Smooth muscle cell of the brain vasculature (primary cell): ENCODE measurements at places on chromosomes 3 and 15.
A peak's percentile ranks its signal among the peaks of the same experiment; 100 is the strongest.

- no peak for DNase-seq
Observed at GRCh38 chr15:59168536-59168935, 38.1 kb upstream of the LDHAL6B start.

DNA sequence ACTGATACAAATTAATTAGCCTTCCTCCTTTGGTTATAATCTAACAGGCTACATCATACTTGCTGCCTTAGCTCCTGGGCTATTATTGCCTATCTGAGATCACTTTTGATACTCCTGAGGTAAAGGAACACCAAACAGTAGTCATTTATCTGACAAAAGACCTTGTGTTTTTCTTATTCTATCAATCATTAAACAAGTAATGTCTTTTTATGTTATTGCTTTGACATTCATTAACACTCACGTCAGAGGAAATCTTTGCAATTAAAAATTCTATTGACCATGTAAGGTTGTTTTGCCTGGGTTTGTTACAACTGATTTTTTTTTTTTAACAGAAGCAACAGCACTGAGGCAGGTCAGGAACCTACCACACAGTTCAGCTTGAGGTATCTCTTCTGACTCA, 366.3 kb downstream of the MECOM start:
- DNase-seq: no peak

DNA sequence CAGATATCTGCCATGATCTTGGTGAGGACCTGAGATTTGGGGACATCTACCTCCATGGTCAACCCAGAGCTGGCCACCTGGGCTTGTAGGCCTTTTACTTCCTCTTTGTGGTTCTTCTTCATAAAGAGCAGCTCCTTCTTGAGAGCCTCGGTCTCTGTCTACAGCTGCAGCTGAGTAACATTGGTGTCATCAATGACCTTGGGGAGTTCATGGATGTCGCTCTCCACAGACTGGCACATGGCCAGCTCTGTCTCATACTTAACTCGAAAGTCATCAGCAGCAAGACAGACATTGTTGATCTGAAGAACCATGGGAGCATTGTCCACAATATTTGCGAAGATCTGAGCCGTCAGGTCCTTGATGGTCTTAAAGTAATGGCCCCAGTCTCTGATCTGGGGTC, 15.7 kb upstream of the RASA2 start:
- DNase-seq: no peak

DNA sequence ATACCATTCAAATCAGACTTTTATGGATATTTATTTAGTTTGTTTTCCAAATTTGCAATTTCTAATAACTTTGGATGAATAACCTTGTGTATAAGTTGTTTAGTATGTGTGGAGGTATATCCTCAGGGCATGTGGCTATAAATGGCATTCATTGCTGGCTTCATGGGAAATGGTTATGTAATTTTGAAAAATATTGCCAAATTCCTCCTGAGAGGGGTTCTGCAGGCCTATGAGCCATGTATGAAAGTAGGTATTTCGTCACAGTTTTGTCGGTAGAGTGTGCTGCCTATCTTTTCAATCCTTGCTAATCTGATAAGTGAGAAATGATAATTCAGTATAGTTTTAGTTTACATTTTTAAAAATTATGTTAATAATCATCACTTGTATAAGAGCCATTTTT, 256.4 kb upstream of the ZNF385D start:
- DNase-seq: no peak

DNA sequence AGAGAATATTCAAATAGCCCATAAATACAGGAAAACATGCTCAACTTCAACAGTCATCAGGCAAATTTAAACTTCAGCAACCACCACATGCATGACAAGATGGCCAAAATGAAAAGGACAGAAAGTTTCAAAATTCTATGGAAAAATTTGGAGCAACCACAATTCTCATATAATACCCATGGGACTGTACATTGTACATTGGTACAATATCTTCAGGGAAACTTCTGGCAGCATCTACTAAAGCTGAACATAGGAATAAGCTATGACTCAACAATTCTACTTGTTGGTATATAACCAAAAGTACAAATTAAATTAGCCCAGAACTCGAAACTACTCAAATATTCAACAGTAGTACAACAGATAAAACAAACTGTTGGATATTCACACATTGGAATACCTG, 847.6 kb downstream of the TBL1XR1 start:
- DNase-seq: no peak

DNA sequence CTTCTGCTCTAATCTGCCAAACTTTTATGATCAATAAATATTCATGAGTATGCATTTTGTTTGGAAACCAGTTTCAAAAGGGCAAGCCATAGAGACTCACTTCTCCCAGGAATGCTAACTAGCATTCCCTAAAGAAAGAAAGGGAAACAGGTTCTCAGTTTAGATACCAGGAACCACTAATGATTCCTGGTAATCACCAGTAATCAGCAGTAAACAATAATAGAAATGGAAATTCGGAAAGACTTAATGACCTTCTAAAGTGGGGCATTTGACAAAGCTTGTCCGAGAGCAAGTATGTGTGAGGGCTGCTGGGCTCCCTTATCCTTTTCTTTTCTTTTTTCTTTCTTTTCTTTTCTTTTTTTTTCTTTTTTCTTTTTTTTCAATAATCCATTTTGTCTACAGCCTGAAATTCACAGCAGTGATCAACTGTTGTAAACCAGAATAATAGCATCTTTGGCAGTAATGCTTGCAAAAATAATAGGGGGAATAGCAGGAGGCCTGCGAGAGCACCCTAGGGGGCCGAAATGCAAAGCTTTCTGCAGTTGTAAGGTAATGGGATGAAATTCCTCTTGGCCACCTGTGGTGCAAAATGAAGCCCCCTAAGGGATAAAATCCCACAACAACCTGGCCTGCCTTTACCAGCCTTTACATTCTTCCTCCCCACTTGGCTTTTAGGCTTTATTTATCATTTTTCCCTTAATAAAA, 253.2 kb downstream of the ZPLD1 start:
- DNase-seq: no peak

- no peak for DNase-seq
Observed at GRCh38 chr15:86762874-86763273, 683.2 kb downstream of the AGBL1 start.

DNA sequence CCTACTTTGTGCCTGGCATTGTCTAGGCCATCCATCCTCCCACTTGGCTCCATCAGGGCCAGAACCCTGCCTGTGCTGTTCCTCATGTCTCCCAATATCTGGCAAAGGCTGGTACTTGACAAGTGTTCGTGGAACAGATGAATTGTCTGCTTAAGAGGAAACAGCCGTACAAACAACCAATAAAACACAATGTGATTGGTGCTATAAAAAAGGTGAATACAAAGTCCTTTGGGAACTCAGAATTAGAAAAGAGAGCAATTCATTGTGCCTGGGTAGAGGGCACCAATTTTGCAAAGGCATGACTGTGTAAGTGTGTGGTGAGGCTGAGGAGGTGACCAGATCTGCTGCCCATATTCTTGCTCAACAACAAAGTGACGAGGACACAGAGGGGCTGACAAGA, 164.5 kb upstream of the PPP2R3A start:
- DNase-seq: no peak

DNA sequence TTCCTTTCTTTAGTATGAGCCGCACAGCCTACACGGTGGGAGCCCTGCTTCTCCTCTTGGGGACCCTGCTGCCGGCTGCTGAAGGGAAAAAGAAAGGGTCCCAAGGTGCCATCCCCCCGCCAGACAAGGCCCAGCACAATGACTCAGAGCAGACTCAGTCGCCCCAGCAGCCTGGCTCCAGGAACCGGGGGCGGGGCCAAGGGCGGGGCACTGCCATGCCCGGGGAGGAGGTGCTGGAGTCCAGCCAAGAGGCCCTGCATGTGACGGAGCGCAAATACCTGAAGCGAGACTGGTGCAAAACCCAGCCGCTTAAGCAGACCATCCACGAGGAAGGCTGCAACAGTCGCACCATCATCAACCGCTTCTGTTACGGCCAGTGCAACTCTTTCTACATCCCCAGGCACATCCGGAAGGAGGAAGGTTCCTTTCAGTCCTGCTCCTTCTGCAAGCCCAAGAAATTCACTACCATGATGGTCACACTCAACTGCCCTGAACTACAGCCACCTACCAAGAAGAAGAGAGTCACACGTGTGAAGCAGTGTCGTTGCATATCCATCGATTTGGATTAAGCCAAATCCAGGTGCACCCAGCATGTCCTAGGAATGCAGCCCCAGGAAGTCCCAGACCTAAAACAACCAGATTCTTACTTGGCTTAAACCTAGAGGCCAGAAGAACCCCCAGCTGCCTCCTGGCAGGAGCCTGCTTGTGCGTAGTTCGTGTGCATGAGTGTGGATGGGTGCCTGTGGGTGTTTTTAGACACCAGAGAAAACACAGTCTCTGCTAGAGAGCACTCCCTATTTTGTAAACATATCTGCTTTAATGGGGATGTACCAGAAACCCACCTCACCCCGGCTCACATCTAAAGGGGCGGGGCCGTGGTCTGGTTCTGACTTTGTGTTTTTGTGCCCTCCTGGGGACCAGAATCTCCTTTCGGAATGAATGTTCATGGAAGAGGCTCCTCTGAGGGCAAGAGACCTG, 13.2 kb downstream of the GREM1 start:
- DNase-seq: no peak

DNA sequence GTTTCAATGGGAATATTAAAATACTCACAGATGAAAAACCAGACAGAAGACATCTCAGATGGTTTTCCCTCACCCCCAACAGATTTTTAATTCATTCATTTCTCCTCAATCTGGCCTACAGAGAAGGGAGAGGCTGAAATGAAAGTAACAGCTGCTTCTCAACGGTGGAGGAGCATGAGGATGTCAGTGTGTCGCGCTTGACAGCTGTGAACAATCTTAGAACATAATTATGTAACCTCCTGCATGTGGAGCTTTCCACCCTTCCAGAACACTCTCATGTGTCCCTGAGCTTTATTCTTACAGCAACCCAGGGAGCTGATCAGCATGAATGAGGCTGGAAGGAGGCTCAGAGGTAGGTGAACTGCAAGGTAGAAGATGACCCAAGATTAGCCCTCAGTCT, 52.7 kb downstream of the MB21D2 start:
- no peak for DNase-seq

DNA sequence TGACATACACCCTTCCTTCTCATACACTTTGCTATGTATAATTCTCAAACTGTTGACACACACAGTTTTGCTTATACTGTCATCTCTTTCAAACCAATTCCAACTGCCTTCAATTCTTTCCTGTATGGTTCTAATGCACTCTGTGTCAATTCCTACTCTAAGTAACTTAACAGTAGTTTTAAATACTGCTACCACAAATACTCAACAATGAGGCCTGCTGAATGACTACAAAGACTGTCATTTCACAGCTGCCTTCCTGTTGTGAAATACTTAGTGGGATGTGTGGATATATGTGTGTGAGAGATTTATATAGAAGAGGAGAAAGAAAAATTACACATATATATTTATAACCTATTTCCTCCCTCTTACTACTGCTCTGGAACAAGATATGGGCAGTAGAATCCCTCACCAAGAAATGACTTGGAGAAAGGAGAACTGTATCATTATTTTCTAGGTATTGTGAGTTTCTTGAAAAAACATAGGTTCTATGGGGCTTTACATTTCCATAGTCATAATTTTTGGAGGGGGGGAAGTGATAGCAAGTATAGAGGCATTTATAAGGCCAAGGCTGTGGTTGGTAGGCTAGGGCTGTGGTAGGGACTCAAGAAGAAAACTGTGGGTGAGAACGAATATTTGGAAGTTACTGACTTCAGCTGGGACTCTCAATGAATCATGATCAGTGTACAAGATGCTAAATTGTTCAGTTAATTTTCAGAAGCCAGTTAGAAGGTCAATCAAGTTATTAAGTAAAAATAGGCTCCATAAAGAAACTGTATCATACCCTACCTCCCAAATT, 88.7 kb downstream of the ANKRD28 start:
- no peak for DNase-seq

GRCh38 chr3:69579306-69580041, 159.8 kb upstream of the MITF start:
- DNase-seq: no peak

DNA sequence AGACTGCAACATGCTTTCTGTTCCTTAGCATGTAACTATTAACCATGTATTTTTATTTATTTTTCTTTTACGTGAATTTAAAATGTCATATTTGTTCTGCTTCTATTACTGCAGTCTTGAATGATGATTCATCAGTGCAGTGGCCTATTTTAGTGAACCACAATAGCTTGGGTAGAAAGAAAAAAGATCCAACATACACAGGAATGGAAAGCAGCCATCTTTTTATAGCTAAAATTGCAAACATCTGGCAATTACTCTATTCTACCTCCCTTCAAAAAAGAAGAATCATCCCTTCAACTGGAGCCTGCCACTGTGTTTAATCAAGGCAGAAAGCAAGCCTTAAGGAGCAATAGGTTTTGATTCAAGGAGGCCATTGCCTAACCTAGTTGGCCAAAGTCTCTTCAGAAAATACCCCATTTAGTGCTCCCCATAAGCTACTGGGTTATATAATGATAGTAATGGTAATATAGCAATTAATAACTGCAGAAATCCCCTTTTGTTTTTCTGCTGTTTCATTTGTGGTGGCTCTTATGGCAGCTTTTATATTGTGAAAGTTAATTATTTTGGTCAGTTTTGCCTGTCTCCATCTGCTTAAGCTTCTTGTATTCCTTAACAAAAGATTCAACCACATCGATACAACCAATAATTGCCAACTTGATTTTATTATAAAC, 267.3 kb downstream of the LPP start:
- peak; percentile 58 for DNase-seq

GRCh38 chr15:87874896-87875711, 381.4 kb downstream of the NTRK3 start:
- DNase-seq: no peak

- no peak for DNase-seq
Observed at GRCh38 chr15:97684249-97684648, 276.3 kb upstream of the ARRDC4 start.

DNA sequence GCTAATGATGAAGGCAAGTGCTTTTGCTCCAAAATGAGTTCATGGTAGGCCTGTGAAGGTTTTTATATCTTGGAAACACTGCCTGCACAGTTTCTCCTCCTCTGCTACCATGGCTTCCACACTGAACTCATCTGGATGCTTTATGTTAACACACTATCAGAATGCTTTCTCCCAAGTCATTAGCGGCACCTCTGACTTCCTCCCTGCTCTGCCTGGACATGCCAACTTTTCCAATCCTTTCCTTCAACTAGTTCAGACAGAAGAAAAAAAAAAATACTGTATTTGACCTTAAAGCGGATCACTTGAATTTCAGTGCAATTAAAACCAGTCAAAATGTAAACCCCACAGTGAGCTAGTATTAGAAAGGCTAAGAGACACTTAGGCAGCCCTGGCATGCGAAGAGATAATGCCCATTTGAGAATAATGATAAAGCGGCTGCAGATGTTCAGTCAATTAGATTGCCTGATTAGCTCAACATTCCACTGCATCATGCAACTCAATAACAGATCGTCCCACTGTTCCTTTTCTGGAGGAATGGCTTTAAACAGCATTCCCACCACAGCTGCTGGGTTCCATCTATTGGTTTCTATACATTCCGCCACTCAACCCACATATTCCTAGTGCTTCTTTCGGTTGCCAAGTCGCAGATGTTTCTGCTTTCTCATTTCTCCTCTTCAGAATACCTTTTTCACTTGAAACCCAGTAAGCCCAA, 51.7 kb downstream of the CNTN3 start:
- DNase-seq: no peak

DNA sequence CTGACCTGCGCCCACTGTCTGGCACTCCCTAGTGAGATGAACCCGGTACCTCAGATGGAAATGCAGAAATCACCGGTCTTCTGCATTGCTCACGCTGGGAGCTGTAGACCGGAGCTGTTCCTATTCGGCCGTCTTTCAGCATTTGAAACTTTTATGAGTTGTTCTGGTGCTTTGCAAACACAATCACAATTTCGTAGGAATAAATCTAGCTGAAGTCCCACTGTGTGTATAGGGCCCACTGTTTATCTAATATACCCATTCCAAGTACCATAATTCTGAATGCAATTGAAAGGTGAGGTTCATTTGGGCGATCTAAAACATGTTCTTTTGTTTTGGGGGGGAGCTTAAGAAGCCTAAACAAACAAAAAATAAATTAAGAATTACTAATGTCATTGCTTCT, 572.1 kb downstream of the FGF12 start:
- no peak for DNase-seq
